GM04503 (cell line): ENCODE measurements at places on chromosomes 6 and 20.

DNA sequence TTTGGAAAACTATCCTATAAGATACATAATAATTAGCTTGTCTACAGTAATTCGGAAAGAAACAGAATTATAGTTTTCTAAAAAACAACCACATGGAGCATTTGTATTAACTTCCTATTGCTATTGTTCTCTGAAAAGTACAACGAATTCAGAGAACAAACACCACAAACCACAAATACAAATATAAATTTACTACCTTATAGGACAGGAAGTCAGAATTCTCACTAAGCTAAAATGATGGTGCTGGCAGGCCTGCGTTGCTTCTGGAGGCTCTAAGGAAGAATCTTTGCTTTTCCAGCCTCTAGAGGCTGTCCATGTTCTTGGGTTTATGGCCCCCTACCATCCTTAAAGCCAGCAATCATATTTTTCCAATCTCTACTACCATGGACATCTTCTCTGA, 173.6 kb upstream of the TCF21 start:
- no peak for DNase-seq

DNA sequence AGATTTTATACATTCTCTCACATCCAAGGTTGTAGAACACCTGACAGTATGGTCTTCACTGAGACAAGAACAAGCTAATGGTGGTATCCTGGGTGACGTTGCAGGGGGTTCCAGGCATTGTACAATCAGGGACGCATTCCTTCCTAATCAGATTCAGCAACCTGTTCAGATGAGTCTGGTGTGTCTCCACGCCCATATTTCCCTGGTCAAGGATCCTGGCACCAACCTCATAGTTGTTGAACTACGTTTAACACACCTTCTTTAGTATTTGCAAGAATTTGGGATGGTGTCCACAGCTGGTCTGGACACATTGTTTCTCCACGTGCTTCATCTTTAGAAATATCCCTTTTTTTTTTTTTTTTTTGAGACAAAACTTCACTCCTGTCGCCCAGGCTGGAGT, 161.0 kb upstream of the CDYL start:
- DNase-seq = no peak

DNA sequence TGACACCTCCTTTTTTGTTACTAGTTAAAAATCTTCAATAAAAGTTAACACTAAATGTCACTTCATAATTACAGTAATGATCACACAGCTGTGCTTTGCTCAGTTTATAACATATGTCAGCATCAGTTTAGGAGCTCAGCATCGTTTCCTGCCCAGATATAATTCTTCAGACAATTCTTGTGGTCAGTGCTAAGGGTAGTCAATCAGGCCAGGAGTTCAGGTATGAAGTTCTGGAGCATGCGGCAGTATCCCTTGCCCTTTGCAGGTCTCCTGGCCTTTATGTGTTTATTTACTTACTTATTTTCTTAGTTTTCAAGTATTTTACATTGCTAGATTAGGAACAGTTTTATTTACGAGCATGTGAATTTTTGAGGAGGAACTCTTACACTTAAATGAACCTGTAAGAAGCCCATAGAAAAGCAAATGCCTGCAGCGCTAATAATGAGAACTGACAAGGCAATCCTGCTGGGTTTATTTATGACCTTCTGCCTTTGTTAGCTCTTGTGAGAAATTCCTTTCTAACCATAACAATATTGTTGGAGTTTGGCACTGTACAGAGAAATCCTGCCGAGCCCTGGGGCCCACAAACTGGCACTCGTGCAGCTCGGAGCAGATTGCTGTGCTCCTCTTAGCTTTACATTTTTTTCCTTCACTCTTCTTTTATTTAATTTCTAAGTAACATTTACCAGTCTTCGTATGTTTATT, 252.8 kb downstream of the TMEM242 start:
- DNase-seq = no peak

- DNase-seq = peak; percentile 89
Measured at GRCh38 chr20:50029697-50030461, 47.1 kb downstream of the SNAI1 start.

DNA sequence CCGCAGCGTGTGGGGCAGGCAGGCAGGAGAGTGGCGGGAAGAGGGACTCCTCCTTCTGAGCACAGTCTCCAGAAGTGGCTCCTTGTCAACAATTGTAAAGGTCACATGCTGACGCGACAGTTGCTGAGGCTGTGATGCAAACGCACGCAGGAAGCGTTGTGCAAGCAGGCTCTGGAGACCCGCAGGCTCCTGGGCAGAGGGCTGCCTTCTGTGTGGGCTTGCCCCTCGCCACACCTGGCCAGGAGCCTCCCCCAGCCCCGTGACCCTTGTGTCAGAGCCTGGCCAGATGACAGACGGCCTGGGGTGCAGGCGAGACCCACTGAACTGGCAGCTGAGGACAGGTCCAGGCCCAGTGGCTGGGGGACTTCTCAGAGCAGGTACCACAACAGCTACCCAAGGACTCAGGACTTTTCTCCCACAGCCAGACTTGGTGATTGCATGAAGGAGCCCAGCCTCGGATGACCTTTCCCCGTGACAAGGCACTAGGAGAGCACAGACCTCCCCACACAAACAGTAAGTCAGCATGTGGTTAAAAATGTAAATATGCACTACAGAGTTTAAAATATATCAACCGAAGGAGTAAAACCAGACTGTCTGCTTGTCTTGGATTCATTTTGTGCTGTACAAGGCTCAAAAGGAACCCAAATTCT, 222.1 kb upstream of the RREB1 start:
- no peak for DNase-seq

GRCh38 chr6:166955865-166956443, 396 bp downstream of the RNASET2 start:
- DNase-seq = no peak

- DNase-seq = no peak
Measured at GRCh38 chr6:46443623-46444022, 47.6 kb downstream of the RCAN2 start.
